GM04504 (cell line): ENCODE measurements at places on chromosomes 6 and 20.

DNA sequence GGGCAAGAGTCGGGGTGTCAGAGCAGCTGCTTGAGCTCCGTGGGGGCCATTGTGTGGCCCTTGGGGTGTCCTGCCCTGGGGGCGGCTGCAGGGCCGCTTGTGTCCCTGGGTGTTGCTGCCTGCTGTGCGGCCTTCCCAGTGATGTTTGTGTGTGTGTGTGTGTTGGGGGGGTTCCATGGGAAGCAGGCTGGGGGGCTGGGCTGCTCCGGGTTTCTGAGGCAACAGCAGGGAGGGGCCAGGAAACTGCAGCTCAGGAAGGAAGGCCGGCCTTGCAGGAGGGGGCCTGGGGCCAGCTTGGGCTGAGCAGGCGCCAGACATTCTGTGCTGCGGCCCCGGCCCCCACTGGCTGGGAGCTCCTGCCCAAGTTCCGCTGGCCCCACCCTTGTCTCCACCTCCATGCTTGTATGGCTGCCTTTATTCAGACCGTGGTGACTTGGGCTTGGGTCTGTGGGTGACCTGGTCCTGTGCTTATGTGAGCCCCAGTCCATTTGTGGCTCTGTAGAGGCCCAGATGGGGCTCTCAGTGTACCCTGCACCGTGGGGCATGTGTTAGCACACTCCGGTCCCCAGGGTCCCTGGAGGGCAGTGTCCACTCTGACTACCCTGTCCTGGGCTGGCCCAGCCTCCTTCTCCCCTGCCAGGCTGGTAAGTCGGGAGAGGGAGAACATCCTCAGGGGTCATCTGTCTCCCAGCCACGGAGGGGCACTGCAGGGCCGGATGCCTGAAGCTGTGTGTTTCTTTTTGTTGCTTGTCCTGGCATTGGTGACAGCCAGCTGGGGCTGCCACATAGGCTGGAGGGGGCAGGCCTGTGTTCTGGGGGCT is 4.6 kb upstream of the SOX18 start:
- DNase-seq, result no peak

- no peak for DNase-seq
These were observed 327.0 kb downstream of the NRN1 start for GRCh38 chr6:5679691-5680090.

GRCh38 chr20:61460261-61461052 is 208.4 kb downstream of the CDH4 start:
- no peak for DNase-seq

DNA sequence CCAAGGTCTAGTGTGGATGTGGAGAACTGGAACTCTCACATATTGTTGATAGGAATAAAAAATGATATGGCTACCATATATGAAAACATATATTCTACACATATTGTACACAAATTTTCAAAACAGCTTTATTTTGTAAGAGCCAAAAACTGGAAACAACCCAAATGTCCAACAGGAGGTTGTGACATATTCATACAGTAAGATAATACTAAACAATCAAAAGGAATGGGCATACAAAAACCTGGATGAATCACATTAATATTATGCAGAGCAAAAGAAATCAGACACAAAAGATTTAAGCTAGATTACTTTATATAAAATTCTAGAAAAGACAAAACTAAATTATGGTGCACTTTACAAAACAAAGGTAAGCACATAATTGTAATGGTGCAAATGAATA is 223.9 kb downstream of the SIM1 start:
- no peak for DNase-seq

DNA sequence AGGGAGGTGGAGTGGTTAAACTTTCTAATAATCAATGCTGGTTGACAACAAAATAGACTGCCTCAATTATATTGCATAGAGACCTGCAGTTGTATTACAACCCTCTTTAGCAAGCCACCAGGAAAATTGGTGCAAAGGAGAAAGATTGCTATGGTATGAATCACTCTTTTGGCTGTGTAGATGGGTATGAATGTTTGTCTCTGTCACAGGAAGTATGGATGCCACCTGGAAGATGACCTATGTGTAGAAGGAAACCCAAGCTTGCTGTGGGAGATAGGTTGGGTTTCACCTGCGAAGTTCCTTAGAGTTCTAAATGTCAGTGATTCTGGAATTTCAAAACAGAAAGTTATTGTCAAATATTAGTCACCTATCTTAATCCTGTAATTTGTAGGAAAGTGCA is 134.6 kb downstream of the SOBP start:
- DNase-seq, result no peak

- DNase-seq, result no peak
These were observed 18.2 kb downstream of the BCL2L1 start for GRCh38 chr20:31704225-31705119.
